ENCODE measurements at places on chromosomes 2 and 18.

DNA sequence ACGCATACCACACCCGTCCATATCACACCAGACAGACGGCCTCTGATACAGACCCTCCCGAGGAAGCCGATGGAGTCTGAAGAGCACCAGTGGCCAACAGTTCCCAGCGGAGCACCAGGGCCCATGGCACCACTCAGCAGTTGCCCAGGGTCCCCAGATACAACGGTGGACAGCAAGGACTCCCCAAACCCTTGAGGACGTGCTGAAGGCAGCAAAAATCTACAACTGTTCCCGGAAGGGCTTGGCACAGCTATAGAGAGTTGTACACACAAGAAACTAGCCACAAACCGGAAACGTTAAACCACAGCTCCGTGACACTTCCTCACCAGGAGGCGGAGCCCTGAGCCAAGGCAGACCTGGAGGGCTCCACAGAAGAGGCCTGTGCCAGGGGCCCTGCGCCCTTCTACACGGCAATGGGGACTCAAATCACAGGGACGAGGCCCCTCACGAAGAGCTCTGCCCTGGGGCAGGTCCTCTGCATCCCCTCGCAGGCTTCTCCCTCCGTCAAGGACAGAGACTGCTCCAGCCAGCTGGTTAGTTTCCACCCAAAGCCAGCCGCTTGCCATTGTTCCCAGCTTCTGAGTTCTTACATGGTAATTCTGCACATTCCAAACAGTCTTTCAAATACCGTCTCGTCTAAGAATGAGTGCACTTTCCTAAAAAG is 133.4 kb downstream of the HDAC4 start:
- DNase-seq: peak; percentile 90

DNA sequence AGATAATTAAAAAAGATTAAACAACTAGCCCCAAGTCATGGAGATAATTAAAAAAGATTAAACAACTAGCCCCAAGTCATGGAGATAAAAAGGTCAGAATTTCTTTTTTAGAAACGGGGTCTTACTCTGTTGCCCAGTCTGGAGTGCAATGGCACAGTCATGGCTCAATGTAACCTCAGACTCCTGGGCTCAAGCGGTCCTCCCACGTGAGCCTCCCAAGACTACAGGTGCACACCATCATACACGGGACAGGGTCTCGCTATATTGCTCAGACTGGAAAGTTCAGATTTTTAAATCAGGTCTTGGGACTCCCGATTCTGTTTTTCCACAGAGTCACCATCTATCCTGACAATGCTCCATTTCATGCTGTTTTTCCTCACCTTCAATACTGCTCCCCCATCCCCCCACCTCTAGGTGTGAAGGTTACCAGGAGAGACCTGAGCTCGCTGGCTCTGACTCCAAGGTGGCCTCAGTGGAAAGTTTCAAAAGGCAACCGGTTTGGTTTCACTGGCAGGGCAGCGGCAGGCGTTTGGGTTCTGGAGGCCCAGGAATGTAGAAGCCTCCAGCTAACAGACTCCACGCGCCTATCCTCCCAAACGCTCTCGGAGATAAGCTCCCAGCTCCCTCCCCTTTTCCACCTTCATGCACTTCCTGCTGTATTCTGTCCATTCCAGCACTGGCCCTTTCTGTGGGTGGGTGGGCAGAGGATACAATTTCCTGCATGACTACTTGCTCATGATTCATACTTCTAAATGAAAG is 2.9 kb upstream of the SEMA4C start:
- peak; percentile 66 for DNase-seq

DNA sequence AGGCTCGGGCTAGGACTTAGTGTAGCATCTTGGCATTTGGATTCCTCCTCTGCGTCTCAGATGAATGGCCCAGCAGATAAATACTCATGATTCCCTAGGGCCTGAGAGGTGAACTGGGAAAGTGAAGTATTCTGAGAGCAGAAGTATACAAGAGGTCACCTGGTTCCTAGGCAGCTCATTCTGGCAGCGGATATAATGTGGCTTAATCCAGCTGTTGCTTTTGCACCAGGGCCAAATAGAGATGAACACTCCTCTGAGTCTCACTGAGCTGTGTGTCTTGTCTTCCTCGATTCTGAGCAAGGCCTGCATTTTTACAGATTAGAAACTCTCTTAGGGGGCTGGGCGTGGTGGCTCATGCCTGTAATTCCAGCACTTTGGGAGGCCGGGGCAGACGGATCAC is 196.1 kb downstream of the SLC4A3 start:
- no peak for DNase-seq

- DNase-seq: peak; percentile 58
These were observed 255.4 kb downstream of the EXOC6B start for GRCh38 chr2:72570413-72570812.

GRCh38 chr2:8999797-9000196 is 3.7 kb downstream of the MBOAT2 start:
- no peak for DNase-seq

DNA sequence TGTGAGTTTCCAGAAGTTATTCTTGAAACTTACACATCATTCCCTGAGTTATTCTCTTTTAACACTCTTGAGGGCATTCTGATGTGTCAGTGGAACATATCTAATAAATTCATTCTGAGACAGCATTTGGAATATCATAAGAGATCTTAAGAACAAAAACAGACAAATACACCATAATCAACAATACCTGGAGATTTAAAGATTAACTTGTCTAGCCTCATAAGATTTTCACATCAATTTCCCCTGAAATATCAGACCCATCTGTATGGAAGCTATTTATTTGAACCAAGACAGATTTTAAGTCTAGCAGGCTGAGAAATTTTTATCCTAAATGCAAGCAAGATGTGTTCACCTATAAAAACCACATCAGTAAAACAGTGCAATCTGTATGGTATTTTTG is 181.6 kb downstream of the NYAP2 start:
- DNase-seq: no peak

- no peak for DNase-seq
These were observed 42.5 kb upstream of the ACAA2 start for GRCh38 chr18:49855711-49856415.

DNA sequence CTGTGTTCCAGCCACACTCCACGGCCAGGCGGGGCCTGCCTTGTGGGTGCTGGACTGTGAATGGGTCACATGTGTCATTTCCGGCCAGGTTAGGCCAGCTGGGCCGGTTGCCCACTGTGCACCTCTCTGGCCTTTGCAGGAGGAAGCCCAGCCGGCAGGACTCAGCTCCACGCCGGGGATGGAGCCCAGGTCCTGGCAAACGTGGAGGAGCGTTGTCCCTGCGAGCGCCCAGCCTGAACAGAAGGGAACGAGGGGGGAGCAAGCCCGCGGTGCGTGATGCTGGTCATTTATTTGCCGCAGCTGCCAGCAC is 152.9 kb downstream of the PXDN start:
- no peak for DNase-seq

All from iris pigment epithelial cell (primary cell).